Stimulated activated CD4-positive, alpha-beta T cell treated with anti-CD3 and anti-CD28 coated beads, Interleukin-2, amount 100 ng/mL, for 24 hours (primary cell): ENCODE measurements at places on chromosomes 3 and 15.

DNA sequence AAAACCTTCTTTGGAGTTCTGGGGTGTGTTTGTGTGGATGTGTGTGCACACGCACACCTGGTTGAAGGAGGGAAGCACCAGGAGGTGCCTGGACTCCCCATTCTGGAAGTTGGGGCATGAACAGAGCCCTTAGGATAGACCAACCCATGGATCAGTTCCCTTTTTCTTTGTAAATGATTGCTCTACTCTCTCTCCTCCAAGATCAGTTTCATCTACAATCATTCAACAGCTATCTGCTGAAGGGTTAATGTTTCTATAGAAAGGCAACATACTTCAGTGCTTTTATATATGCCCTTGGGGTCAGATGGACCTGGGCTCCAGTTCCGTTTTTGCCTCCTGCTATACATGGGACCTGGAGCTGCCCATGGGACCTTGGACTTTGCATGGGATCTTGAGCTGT is 352.1 kb upstream of the CFAP20DC start:
- no peak for DNase-seq

- no peak for DNase-seq
Observed at GRCh38 chr3:136772709-136773108, 20.5 kb upstream of the STAG1 start.

DNA sequence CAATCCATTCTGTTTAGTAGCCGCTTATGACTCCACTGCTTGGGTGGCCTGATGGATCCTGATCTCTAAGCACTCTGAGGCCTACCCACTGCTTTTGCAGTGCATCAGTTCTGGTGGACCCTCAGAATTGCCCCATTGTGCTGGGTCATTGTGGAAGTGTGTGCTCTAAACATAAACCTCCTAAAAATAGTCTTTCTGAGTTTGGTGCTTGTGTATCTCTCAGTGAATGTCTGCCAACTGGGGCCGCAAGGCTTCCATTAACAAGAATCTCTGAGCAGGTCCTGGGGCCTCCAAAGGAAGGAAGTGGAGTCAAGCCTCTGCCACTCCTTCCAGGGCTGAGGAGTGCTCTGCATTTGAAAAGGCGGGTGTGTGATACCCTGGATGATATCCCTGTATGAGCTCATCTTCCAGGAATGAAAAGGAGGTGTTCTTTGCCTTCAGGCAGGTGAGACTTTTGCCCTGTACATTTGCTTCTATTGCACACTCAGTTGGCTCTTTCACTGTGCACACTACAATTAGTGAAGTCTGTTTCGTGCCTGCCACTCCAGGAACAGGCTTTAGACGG is 80.0 kb upstream of the CACNA2D3 start:
- DNase-seq, result no peak

DNA sequence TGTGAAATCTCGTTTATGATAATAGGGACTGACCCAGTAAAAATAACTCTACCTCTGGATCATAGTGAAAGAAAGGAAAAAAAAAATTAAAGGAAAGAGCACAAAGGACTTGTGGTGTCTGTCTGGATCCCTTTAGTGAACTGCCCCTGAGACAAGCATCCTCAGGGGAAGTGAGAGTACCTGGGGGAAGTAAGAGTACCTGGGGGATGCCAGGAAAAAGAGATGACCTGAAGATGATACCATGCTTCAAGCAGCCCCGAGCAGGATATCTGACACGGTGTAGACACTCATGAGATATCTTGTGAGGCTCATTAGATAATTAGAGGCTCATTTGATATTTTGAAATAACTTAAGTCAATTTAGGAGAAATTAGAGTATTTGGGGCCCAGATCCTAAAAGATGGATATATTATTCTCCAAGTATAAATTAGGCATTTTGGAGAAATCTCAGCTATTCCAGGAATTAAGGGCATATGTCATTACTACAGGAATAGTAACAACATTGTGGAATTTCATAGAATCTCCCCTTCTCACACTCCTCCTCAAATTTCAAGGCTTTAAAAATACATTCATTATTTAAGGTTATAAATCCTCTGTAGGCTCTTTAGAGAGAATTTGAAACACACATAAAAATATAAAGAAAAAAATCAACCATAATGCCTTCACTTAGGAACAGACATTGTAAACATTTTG is 36.3 kb upstream of the PSMD6 start:
- no peak for DNase-seq

DNA sequence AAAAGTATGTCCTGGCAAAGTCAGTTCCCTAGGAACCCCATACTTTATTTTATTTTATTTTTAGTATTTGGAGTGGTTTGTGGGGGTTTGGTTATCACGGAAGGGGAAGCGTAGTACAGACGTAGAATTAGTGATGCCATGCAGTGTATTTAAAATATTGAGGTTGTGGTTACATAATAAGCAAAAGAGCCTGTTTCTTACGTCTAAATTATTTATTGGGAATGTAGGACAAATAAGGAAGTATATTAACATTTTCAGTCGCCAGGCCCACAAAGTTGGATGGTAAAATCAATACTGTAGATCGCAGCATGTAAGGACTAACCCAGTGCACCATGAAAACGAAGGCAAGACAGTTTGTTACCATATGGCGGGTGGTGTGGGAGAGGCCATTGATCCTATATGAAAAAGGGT is 558 bp downstream of the DTWD1 start:
- no peak for DNase-seq

- DNase-seq, result no peak
Observed at GRCh38 chr3:38623539-38623938, 25.9 kb downstream of the SCN5A start.

DNA sequence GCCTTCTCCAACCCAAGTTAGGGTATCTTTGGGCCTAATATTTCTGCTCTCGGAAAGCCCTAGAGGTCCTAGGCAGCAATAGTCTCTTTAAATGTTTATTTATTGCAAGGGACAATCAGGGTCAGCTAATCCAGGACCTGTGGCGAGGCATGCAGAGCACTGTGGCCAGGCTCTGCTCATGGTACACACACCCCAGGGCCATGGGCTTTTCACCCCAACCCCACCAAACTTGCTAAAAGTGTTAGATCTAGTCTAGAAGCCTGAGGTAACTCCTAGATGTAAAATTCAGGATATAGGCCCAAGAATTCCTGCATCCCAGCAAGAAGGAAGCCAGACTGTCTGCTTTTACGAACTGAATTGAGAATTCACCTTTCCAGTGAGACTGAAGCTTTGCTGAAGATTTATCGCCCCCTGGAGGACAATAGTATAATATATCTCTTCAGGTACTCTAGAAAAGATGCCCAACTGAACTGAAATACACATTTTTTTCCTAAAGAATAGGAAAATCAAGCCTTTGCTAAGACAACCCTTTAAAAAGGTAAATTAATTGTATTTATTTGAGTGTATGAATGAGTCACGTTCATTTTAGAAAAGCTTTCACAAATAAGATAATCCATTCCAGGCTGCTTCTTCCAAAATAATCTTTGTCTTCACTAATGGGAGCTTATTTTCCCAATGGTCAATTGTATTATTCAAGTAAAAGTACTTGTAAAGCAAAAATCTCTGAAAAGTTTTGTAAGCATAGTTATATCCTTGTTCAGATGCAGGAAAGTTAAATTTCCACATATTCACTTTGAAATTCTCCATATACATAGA is 89.8 kb downstream of the LRRC3B start:
- DNase-seq, result peak; percentile 0
